ENCODE measurements at places on chromosomes 4 and X.

DNA sequence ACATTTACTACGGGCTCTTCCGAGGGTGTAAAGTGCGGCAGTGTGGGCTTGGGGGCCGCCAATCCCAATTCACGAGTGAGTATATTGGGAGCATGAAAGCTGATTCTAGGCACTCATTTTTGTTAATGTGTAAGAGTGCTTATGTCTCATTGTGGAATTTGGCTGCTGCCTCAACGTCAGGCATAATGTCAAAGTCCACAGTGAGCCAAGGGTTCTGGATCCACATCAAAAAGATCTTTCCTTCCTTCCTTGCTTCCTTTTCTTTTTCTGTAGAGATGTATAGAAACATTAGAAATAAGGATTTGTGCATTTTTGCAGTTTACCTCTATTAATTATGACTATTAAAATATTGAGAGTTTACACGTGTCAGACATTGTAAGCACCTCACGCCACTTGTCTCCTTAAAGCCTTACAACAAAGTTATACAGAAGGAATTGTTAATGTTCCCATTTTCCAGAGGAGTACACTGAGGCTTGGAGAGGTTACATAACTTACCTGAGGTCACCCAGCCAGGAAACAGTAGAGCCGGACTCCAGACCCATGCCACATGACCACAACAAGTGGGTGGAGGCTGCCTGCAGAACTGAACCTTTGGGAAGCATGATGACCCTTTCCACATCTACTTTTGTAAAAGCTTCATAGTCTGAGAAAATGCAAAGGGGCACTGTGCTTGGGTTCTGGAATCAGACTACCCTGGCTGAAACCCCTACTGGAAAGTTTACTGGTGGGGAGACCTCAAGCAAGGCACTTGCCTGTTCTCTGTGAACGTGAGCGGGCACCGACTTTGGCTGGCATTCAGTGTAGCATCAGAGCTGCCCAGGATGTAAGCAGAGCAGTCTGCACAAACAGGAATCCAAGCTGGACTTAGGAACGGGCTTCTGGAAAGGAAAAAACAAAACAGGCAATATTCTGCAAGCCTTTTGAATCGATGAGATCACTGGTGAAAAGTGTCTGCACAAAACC lies 761 bp downstream of the CLRN2 start:
- DNase-seq: no peak

GRCh38 chrX:135557344-135557743 lies 36.9 kb downstream of the INTS6L start:
- no peak for DNase-seq

GRCh38 chr4:115054836-115055235 lies 58.6 kb downstream of the NDST4 start:
- no peak for DNase-seq

- no peak for DNase-seq
These were observed 9.8 kb downstream of the GUCY1A1 start for GRCh38 chr4:155676430-155676825.

- DNase-seq: no peak
These were observed 84.1 kb upstream of the NEIL3 start for GRCh38 chr4:177225605-177226004.

DNA sequence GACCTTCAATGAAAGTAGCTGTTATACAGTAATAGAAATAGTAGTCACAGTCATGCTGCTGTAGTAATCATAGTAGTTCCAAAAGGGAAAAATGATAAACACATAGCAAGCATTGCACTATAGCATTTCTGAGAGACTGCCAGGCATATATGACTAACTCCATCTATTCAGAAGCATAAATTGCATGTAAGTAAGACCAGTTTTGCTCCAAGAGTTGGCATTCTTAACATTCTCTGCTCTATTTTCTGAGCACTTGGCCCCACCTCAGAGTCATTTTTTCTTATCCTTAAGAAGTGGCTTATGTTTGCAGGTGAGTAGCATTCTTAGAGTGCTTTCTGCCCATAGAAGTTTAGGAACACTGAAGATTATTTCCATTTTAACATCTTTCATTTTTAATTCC lies 490.3 kb upstream of the TECRL start:
- no peak for DNase-seq

DNA sequence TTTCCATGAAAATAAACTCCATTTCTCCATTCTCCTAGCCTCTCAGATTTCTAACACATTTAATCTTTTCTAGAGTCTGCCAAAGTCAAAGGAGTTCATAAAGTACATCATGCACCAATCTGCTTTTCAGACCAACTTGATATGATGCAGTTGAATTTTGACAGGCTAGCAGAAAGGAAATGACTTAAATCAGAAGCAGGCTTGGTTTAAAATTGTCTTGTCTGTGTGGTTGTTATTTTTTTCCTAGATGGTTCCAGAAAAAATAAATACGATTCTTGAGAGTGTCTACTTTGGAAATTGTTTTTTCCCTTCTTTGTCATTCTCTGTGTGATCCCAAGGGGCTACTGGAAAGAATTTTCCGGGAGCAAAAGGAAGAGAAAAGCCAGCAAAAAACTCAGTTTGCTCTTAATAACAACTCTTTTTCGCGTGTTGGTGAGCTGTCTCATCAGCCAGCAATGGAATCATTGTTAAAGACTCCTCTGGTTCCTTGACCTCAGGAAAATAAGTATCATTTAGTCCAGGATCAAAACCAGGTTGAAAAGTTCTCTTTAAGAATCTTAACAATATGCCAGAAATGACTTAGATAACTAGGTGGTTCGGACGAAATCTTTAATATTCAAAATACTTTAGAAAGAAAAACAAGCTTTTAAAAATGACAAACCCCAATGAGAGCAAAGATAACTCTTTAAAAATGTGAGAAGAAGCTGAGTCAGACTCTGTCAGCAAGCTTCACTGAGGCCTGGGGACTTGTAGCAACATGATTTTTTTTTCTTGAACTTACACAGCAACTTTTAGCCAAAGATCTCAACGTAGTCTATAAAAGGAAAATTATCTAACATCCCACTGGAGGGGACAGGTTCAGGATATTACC lies 49.7 kb upstream of the GAB1 start:
- DNase-seq: no peak

GRCh38 chr4:2935762-2936743 lies 27.2 kb downstream of the NOP14 start:
- no peak for DNase-seq

DNA sequence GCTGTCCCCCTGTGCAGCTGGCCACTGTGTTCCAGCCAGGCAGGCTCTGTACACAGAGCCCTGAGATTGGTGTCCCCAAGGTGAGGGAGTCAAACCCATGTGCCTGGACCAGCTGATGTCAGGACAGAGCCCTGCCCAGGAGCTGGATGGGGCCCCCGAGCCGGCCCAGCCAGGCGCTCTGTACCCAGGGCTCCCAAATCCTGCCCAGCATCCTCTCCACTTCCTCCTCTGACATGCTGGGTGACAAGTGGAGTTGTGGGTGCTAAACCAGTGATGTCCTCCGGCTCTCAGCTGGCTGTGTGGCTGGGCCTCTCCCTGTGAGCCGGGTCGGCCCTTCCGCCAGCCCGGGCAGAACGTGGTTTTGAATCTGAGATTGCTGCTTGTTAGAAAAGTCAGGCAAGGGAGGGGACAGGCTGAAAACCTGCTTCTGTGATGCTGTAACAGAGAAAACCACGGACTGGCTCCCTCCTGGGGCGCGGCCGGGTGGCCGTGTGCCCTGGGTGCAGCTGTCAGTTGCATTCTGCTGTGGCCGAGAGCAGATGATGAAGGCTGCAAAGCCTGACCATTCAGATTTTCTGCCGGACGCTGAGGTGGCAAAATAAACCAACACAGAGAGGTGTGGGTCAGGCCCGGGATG lies 7.9 kb upstream of the CPLX1 start:
- DNase-seq: no peak

GRCh38 chr4:86947501-86948120 lies 12.8 kb downstream of the AFF1 start:
- DNase-seq: no peak

GRCh38 chr4:135739354-135739753 lies 1537.8 kb upstream of the PABPC4L start:
- no peak for DNase-seq

- DNase-seq: no peak
These were observed 243.6 kb downstream of the ANK2 start for GRCh38 chr4:113293043-113293560.

GRCh38 chrX:102978594-102978993 lies 41.5 kb downstream of the RAB40AL start:
- no peak for DNase-seq

GRCh38 chrX:103849558-103849957 lies 17.5 kb upstream of the RAB9B start:
- no peak for DNase-seq

DNA sequence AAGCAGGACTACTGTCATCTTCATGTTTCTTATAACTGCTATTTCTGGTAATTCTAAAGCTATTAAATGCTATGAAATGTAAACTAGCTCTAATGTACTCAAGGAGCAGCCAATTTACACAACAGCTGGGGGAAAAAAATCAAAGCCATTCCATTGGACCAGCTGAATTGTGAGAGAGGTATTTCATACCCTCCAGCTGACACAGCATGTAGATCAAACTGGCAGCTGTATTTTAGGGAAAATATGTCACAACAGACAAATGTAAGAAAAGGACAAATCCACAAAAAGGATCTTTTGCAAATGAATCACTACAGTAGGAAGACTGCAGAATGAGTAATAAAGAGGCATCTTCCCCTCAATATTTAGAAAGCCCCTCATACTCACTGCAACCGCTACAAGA lies 65.2 kb upstream of the FAM47B start:
- no peak for DNase-seq

GRCh38 chr4:67332627-67333026 lies 212.7 kb downstream of the CENPC start:
- DNase-seq: no peak

GRCh38 chr4:83618431-83618830 lies 82.5 kb downstream of the GPAT3 start:
- DNase-seq: no peak

- DNase-seq: no peak
These were observed 63.5 kb upstream of the PJA1 start for GRCh38 chrX:69228732-69229131.

DNA sequence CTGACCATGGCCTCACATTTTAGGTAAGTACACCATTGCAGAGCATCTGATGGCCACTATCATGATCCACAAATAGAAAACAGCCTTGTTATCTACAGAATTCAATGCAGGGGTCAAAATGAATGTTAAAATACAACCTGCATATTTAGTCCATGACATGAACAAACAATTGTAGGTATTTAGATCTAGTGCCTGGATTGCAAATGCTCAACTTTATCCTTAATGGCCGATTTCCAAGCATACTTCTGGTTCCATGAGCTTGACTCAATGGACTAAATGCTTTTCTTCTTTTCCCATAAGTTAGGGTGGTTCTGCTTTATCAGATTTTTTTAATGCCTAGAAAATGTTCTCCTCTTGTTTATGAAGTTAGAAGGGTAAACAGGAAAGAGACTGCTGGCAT lies 139.2 kb upstream of the TTC29 start:
- DNase-seq: no peak

- DNase-seq: no peak
These were observed 251.9 kb upstream of the KLF3 start for GRCh38 chr4:38411981-38412536.

DNA sequence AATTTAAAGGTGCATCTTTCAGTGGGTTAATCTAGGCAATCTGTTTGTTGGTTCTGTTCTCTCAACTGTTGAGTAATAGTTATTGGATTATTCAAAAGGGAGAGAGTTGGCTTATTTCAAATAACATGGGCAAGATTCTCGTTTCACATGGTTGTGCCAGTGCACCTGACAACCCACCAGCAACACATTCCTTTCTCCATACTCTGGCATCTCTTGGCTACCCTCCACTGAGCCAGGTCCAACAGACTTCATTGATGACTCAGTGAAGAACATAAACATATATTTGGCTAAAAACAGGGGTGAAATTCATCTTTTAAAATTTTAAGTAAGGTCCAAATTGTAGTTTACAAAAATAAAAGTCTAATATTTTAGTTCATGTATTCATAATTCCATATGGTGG lies 967.2 kb downstream of the RPA4 start:
- DNase-seq: no peak

- no peak for DNase-seq
These were observed 170.3 kb upstream of the KIT start for GRCh38 chr4:54487491-54487890.

DNA sequence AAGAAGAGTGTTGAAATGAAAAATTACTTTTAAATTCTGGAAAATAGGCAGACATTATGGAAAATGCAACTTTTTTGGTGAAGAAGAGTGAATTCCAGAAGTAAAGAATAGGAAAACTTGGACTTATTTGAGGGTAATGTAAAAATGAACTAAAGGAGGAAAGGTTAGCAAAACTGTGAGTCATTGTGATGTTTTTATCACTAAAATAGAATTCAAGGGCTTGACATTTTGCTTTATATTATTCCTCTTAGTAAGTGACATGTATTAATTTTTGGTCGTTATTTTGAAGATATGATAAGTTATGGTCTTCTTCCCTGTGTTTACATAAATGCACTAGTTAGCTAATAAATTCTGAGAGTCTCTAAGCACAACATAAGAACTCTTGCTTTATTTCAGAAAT lies 390.9 kb downstream of the FAT4 start:
- DNase-seq: no peak

- DNase-seq: no peak
These were observed 403.8 kb upstream of the FAT1 start for GRCh38 chr4:187127456-187127855.

- DNase-seq: no peak
These were observed 271.8 kb upstream of the ARX start for GRCh38 chrX:25287521-25287920.

DNA sequence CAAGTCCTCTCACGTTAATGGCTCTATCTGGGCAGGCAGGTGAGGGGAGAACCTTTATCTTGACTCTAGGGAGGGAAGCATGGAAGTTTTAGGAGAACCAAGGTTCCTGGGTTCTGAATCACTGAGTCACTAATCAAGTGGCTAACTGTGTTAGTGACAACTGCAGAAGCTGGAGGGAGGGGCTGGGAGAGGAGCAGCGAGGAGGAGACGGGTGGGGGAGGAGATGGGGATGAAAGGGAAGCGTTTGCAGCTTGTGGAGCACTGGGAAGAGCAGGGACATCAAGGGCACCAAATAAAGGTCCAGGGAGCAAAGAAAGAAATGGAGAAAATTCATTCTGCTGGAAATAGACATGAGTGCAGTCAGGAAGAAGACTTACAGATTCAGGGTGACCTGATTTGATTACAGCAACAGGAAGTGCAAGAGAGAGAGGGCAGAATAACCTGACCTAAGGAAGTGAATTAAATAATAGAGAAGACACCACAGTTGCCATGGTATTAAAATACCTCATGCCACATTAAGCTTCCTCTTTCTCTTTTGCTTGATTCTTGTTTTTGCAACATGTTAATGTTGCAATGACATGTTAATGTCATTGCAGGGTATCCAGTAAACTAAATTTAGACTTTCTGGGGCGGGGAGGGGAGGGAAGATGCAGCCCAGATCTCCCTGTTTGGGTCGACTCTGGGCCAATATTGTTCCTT lies 4.5 kb upstream of the SETD7 start:
- DNase-seq: no peak

GRCh38 chrX:739611-740010 lies 109.0 kb downstream of the SHOX start:
- no peak for DNase-seq

- DNase-seq: no peak
These were observed 15.7 kb downstream of the HELT start for GRCh38 chr4:185033950-185034349.
